ENCODE measurements at places on chromosomes 2 and 18.

GRCh38 chr2:66466433-66466832 is 31.5 kb downstream of the MEIS1 start:
- DNase-seq, result no peak

GRCh38 chr2:41768310-41768709 is 279.5 kb upstream of the PKDCC start:
- DNase-seq, result no peak

GRCh38 chr2:148865512-148865911 is 9.5 kb upstream of the KIF5C start:
- no peak for DNase-seq

GRCh38 chr2:212005085-212005671 is 533.4 kb downstream of the ERBB4 start:
- peak; percentile 82 for DNase-seq

GRCh38 chr2:85542777-85543176 is 3.8 kb downstream of the MAT2A start:
- no peak for DNase-seq

GRCh38 chr18:4797002-4797685 is 342.0 kb upstream of the DLGAP1 start:
- DNase-seq, result no peak

- DNase-seq, result no peak
Measured at GRCh38 chr2:233964581-233964980, 47.4 kb downstream of the TRPM8 start.

DNA sequence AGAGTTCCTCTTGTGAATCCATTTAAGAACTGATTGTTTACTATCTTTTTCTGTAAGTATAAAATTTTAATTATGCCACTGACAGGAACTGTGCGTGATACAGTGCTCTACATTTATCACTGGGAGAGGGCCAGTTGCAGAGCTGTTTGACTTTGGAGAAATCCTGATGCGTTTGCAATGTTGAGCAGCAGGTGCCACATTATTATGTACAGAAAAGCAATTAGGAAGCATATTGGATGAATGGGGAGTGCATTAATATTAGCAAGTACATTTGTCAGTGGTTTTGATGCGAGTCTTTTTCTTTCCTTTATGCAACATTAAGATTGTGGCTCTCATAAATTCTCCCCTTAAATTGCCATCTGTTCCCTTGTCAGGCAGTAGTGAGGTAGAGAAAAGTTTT is 302.3 kb upstream of the FANCL start:
- no peak for DNase-seq

GRCh38 chr2:30987566-30987965 is 150.7 kb downstream of the GALNT14 start:
- no peak for DNase-seq
